ENCODE measurements at places on chromosomes 5 and 9. TPM values are rescaled to one million over a fixed set of nuclear protein-coding genes. Genes with fewer than 3 reads are reported as not detected.

HSD17B4 gene
- total RNA-seq = 100 TPM

DNA sequence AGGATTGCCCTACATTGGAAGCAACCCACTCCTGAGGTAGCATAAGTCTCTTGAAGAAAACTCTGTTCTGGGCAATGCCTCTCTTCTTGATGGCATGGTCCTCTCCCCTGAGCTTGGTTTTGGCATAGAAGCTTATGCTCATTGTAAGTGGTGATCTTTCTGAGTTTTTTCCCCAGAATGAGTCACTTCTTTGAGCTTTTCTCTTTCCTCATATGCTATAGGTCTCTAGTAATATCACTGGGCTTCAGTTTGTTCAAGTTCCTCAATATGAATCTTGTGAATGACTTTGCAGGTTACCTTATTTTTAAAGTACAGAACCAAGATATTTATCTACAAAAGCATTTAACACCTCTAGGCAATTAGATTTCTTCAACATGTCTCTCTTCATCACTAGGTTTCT, 76.5 kb upstream of the ATG10 start:
- no peaks in the 10 kb centered on the region for H3K27me3 ChIP-seq
- no peaks in the 10 kb centered on the region for H3K36me3 ChIP-seq
- no peak overlapping the region for H3K27ac ChIP-seq
- no peak overlapping the region for H3K4me3 ChIP-seq

GRCh38 chr9:22148528-22148875, 139.4 kb upstream of the CDKN2B start:
- H3K36me3 ChIP-seq = no peaks in the 10 kb centered on the region
- H3K27me3 ChIP-seq = peaks cover 16% of the 10 kb centered on the region

- no peak overlapping the region for H3K27ac ChIP-seq
- peaks cover 15% of the 10 kb centered on the region for H3K36me3 ChIP-seq
- no peaks in the 10 kb centered on the region for H3K27me3 ChIP-seq
Observed at GRCh38 chr5:141119250-141119649, 2.4 kb upstream of the PCDHB4 start.

DNA sequence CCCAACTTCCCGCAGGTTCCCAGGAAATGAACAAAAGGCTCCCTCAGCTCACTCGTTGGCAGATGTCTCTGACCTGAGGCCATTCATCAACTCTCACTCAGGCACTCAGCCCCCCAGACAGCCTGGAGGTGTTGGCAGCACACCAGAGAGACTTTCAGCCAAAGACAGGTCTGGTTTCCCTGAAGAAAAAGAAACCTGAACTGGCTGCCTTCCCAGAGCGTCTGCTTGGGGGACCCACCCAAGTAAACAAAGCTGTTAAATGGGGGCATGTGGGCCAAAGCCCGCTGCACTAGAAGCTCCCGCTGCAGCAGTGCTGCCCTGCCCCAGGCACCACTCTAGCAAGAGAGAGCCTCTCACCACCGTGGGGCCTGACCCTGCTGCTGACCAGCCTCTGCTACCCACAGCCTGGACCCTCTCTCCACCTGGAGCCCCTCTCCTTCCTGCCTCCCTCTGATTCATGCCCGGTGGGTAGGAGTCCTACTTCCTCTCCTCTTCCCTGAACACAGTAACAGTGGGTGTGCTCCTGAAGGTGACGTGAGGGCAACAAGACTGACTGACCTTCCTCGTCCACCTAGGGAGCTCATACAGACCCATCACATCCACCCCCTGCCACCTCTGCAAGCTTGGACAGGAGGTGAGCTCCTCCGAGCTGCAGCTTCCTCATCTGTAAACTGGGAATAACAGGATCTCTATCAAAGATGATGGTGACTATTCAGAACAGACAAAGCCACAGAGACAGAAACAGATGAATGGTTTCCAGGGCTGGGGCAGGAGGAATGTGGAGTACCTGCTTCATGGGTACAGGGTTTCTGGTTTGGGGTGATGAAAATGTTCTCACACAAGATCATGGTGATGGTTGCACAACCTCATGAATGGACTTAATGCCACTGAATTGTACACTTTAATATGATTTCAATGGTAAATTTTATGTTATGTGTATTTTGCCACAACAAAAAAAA, 31.0 kb upstream of the GABRP start:
- peaks cover 11% of the 10 kb centered on the region for H3K27me3 ChIP-seq
- H3K4me3 ChIP-seq = no peak overlapping the region
- no peak overlapping the region for H3K27ac ChIP-seq
- H3K4me1 ChIP-seq = no peaks in the 10 kb centered on the region

PPWD1 gene
- 45.1 TPM for total RNA-seq

DNA sequence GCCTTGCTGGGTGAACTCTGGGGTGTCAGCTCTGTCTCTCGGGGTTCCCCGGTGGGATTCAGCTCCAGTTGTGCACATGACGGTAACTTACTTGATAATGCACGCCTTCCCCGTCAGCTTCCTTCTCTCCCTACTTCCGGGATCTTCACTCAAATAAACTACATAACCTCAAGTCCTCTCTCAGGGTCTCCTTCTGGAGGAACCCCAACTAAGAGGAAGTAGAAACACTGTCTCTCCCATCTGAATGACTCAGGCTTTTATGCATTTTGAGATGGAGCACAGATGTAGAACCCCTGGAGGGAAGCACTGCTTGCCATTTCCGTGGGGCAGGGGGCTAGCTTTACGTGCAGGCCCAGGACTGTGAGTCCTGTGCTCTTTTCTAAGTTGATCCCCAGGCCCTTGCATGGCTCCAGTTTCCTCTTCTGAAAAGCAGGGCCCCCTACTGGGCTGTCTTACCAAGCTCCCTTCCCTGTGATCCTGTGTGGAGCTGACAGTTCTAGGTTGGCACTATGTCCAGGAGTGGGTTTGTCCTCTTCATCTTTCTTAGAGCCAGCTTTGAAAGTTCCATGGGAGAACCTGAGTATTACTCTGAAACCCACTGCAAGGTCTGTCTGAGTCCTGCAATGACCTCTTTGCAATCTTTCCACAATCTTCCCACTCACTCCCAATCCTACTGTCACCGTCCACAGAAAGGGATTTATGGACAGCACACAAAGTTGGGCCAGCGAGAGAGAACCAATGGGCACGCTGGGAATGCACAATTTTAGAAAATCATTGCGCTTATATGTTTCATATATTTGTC, 17.7 kb downstream of the S1PR3 start:
- no peak for DNase-seq
- H3K4me3 ChIP-seq = no peak overlapping the region
- no peaks in the 10 kb centered on the region for H3K36me3 ChIP-seq
- no peak overlapping the region for H3K27ac ChIP-seq

DNA sequence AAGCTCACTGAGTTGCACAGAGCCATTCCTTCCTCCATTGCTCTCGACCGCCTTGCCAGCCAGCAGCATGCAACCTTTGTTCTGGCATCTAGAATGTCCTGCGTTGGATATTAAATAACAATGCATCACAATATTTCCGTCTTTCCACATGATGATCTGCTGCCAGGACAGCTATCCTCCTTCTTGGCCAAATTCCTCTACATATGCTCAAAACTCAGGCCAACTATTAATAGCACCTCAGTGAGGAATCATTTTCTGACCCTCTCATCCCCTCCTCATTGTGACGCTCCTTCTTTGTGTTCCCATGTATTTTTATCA, 128.6 kb downstream of the MYO10 start:
- no peaks in the 10 kb centered on the region for H3K36me3 ChIP-seq
- no peak overlapping the region for H3K27ac ChIP-seq
- H3K4me1 ChIP-seq = no peaks in the 10 kb centered on the region
- DNase-seq = no peak
- no peak overlapping the region for H3K4me3 ChIP-seq
- no peaks in the 10 kb centered on the region for H3K27me3 ChIP-seq

DNA sequence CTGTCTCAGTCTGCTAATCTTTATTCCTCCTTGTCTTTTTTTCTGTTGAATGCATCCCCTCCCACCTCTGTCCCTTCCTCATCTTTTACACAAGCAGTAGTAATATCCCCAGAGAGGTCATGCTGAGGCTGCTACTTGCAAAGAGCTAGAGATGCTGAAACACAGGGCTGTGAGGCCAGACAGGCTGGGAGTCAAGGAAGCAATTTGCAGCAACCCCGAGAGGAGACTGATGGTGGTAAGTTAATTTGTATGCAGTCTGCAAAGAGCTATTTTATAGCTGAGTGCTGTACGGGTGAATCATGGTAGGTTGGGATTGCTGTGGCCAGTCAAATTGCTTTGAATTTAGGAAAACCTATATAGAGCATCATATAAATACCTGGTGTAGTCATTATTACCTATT, 90.2 kb upstream of the SLC24A2 start:
- H3K27ac ChIP-seq = no peak overlapping the region
- no peak for DNase-seq
- H3K27me3 ChIP-seq = peaks cover 17% of the 10 kb centered on the region
- no peaks in the 10 kb centered on the region for H3K36me3 ChIP-seq
- no peaks in the 10 kb centered on the region for H3K4me1 ChIP-seq

Data from natural killer cell treated with Interleukin-12 subunit alpha and Interleukin-12 subunit beta and Interleukin-15 and Interleukin-18, amount 100 ng/mL, for 72 hours (primary cell).